ENCODE measurements at places on chromosomes 13 and 19.

GRCh38 chr19:42596391-42597072 lies 1.8 kb upstream of the CEACAM8 start:
- DNase-seq = no peak

- DNase-seq = no peak
These were observed 132.8 kb upstream of the SPRY2 start for GRCh38 chr13:80473695-80474094.

- no peak for DNase-seq
These were observed 71.6 kb downstream of the SHISA2 start for GRCh38 chr13:25980255-25980654.

GRCh38 chr19:52336791-52337381 lies 843 bp downstream of the ZNF610 start:
- no peak for DNase-seq

DNA sequence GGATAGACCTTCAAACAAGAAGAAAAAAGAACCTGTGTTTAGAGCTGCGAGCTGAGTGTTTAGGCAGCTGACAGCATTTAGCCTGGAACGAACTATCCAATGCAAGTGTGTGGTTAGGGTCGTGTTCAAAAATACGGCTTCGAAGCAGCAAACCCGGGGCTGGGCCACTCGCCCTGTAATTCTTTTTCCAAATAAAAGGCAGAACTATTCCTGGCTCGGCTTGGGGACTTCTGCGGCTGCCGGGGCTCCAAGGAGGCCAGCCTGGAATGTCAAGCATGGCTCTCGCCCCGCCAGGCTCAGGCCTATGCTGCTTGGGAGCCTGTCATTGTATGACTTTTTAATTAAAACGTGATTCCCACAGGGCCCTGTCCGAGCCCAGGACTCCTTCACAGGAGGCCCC lies 51.7 kb upstream of the KLF2 start:
- DNase-seq = no peak

DNA sequence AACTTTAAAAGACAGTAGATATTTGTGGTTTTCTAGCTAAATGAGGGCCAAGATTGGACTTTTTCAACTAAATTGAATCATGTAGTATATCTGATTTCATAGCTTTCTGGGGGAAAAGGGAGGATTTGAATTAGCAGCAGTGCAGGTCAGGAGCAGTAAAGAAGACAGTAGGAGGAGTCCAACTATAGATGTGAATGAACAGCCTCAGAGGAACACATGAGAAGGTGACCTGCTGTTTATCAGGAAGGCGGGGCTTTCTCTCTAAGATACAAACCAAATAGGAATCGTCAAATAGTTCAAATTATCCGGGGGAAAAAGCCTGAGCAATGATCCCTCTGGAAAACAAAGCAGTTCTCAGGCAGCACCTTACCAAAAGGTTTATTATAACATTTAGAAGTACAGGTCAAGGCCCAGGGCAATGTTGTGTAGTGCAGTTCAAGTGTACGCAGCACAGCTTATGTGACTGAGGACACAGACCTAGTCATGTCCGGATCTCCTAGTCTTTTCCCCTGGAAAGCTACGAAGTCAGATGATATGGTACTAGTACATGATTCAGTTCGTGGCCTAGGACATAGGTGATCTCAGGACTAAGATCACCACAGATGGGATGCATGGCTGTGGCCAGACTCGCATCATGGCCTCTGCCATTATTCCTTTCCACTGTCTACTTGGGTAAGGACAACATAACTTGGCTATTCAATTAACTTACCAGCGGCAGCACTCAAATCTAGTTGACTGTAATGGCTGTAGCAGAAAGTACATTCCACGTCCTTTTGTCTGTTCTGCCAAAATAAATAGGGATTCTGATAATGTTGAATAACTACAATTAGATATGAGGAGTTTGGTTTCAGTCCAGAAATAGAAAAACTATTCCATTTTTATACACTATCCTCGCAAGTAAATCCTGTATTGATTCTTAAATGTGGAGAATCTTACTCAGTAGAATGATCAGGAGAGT lies 40.3 kb downstream of the MPHOSPH8 start:
- no peak for DNase-seq

Data from ureter (tissue), 1 donor.